ENCODE measurements at places on chromosomes 5 and 9. TPM values are rescaled to one million over a fixed set of nuclear protein-coding genes. Genes with fewer than 3 reads are reported as not detected.

DNA sequence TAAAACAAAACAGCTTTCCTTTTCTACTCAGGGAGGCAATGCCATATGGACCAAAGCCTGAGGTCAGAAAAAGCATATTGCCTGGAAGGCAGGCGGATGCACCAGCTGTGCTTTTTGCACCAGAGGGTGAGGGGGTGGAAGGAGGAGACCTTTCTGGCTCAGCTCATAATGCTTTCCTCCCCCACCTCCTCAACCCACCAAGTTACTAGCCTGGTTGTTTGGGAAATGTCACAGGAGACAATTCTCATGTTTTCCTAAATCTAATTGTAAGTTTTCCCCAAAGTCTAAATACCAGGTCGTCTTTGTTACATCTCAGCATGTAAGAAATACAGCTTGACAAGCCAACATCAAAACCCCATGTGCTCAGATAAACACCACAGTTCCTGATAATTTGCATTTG lies 72.6 kb upstream of the DMRTA1 start:
- no peak overlapping the region for H3K4me3 ChIP-seq
- DNase-seq, result no peak
- no peaks in the 10 kb centered on the region for H3K36me3 ChIP-seq
- H3K27me3 ChIP-seq, result no peaks in the 10 kb centered on the region
- H3K27ac ChIP-seq, result no peak overlapping the region

GRCh38 chr5:148559461-148559860 lies 94.9 kb downstream of the HTR4 start:
- H3K27ac ChIP-seq, result no peak overlapping the region
- no peaks in the 10 kb centered on the region for H3K4me1 ChIP-seq
- DNase-seq, result no peak
- no peaks in the 10 kb centered on the region for H3K27me3 ChIP-seq

- peak; percentile 11 for DNase-seq
- no peaks in the 10 kb centered on the region for H3K4me1 ChIP-seq
- H3K27me3 ChIP-seq, result no peaks in the 10 kb centered on the region
These were observed 445.7 kb upstream of the TRPC7 start for GRCh38 chr5:136811086-136811485.

DNA sequence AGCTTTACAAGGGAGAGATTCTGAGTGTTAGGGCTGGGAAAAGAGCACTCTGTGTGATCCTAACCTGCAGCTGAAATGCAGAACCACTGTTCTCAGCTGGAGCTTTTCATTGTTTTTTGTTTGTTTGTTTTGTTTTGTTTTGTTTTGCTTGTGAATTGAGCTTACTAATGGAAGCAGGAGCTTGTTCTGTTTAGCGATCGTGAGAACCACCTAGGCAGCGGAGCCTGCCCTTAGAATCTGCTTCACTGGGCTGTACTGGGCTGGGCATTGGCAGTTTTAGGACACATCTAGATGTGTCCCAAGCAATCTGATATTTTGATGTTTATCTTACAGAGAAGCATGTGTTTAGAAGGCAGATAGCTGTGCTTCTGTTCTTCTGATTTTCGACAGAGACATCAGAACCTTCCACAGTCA lies 14.3 kb downstream of the SYK start:
- no peaks in the 10 kb centered on the region for H3K36me3 ChIP-seq
- no peak overlapping the region for H3K4me3 ChIP-seq
- no peak for DNase-seq
- no peaks in the 10 kb centered on the region for H3K27me3 ChIP-seq

- H3K4me3 ChIP-seq, result no peak overlapping the region
- H3K4me1 ChIP-seq, result no peaks in the 10 kb centered on the region
- H3K27ac ChIP-seq, result no peak overlapping the region
- H3K27me3 ChIP-seq, result no peaks in the 10 kb centered on the region
- H3K36me3 ChIP-seq, result no peaks in the 10 kb centered on the region
These were observed 106.2 kb downstream of the IZUMO3 start for GRCh38 chr9:24439456-24439855.

GRCh38 chr9:128998462-128998861 lies 29.7 kb downstream of the SH3GLB2 start:
- H3K27me3 ChIP-seq, result no peaks in the 10 kb centered on the region
- H3K4me1 ChIP-seq, result no peaks in the 10 kb centered on the region
- peaks cover 70% of the 10 kb centered on the region for H3K36me3 ChIP-seq
- no peak for DNase-seq
- no peak overlapping the region for H3K4me3 ChIP-seq
- no peak overlapping the region for H3K27ac ChIP-seq

DNA sequence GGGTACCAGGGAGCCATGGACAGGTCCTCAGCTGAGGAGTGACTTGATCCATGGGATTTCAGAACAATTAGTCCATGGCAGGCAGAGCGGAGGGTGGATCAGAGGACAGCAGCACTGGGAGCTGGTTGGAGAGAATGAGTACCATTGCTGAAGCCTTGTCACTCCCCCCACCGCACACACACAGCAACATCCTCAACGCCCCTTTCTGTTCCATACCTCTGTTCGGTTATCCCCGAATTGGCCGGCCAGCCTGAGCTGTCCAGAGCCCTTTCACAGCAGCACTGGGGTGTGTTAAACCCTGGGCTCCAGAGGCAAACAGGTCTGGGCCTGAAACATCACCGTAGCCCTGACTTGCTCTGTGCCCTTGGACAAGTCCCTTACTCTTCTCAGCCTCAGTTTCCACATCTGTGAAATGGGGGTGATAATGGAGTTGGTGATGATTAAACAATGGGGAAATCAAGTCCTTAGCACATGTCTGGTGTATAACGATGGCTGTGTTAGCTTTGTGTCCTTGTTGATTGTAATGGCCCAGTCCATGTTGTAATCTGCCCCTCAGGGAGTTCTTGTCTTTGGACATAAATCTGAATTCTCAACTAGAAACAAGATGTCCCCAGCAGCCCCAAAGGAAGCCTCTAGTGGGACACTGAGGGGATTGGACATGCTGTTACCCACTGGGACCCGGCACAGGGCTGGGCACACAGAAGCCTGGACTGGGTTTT lies 16.9 kb downstream of the GSN start:
- peaks cover 22% of the 10 kb centered on the region for H3K4me1 ChIP-seq
- no peak overlapping the region for H3K4me3 ChIP-seq

DNA sequence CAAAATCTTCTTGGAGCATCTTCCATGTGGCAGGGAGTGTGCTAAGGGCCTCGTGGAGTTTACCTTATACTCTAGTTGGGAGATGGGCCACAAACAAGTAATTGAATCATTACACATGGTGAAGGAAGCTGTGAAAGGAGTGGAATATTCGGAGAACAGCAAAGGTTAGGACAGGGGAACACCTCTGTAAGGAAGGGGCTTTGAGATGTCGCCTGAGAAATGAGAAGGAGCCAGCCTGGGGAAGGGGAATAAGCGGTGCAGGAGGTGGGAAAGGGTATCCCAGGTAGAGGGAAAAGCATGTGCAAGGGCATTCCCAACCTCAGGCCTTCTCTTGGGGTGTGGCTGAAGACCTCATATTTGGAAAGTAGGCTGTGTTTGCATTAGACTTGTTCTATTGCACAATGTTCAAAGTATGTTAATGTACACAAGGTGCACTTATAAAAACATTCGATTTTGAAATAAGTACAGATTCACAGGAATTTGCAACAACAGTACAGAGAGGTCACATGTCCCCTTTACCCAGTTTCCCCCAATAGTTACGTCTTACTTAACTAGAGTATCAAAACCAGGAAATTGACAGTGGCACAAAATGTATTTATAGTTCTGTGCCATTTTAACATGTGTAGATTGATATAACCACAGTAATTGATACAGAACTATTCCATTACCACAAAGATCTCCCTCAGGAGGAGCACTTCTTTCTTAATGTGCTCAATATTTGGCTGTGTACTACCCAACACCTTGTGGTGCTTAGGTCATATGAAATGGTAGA lies 2.4 kb upstream of the STOM start:
- peaks cover 50% of the 10 kb centered on the region for H3K4me1 ChIP-seq
- H3K36me3 ChIP-seq, result no peaks in the 10 kb centered on the region
- peak overlapping the region; percentile 74 for H3K27ac ChIP-seq
- peak; percentile 63 for DNase-seq

DNA sequence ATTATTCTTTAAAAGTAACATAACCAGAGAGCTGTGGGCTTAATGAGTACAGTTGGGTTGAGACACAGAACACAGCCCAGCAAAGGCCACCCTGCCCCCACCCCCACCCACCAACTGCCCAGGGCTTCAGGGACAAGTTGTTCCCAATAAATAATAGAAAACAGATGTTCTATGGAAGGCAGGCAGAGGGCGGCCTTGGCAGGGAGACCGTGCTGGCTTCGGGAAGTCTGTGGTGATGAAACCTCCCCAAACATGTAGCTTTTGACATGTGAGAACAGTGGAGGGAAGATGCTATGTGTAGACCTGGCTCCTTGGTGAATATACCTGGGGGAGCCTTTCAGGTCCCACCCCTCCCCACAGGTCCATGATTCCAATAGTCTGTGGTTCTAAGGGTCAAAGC lies 10.0 kb downstream of the TRAF1 start:
- H3K4me3 ChIP-seq, result no peak overlapping the region
- no peaks in the 10 kb centered on the region for H3K36me3 ChIP-seq
- peaks cover 35% of the 10 kb centered on the region for H3K4me1 ChIP-seq
- DNase-seq, result peak; percentile 89

DNA sequence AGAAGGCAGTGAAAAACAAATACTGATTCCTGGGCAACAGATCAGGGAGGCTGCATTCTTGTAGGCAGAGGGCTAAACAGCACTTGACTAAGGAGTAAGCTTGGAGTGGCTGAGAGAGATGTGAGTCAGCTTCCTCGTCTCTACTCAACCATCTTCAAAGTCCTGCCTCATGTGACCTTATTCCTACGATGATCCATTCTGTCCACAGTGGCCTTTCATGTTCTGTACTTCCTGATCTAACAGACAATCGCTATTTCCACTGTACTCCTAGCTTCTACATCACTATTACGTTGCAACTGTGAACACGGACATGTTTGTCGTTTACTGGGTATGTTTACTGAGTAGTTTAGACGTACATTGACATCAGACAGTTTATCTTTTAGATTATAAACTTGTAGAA lies 365.4 kb downstream of the ARL15 start:
- no peak overlapping the region for H3K27ac ChIP-seq
- DNase-seq, result no peak
- no peaks in the 10 kb centered on the region for H3K27me3 ChIP-seq
- H3K4me1 ChIP-seq, result no peaks in the 10 kb centered on the region
- no peak overlapping the region for H3K4me3 ChIP-seq
- no peaks in the 10 kb centered on the region for H3K36me3 ChIP-seq

GRCh38 chr5:133642153-133642722 lies 29.9 kb upstream of the FSTL4 start:
- H3K27ac ChIP-seq, result no peak overlapping the region
- no peaks in the 10 kb centered on the region for H3K36me3 ChIP-seq
- no peak for DNase-seq
- no peaks in the 10 kb centered on the region for H3K4me1 ChIP-seq
- H3K27me3 ChIP-seq, result no peaks in the 10 kb centered on the region

DNA sequence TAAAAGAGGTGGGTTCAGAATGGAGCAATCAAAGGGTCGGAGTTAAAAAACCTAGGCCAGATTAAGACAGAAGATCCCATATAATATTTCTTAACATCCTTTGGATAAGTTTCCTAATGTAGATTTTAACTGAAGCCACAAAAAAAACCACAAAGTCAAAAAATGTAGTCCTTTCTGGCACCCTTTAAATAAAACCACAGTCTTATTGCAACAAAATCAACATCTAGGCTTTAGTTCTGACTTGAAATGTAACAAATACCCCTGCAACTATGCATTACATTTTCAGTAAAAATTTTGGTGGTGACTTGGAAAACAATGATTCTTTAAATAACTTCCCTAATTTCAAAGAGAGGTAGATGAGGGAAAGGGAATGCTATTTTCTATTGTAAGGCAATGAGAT lies 109.2 kb downstream of the PSAT1 start:
- DNase-seq, result no peak
- no peak overlapping the region for H3K27ac ChIP-seq
- no peaks in the 10 kb centered on the region for H3K27me3 ChIP-seq
- no peaks in the 10 kb centered on the region for H3K4me1 ChIP-seq

DNA sequence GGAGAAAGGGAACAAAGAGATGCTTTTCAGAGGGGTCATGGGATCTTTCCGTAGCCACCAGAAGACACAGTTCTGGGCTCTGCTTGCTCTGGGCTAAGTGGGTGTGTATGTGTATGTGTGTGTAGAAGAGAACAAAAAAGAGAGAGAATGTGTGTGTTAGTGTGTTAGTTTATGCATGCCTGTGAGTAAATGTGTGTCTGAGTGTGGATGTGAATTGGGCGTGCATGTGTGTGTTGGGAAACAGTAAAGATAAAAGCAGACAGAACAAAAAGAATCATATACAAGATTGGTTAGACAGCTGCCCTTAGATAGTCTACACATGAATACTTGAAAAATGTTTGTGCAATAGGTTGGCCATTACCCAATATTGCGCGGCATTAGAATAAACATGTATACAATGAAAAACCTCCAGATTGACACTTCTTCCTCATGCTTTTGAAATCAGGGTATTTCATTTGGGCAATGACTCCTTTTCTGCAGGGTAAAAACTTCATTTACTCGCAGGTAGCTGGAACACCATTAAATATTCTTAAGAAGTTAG lies 36.5 kb upstream of the HSPA9 start:
- peak; percentile 47 for DNase-seq
- H3K4me1 ChIP-seq, result peaks cover 14% of the 10 kb centered on the region
- H3K36me3 ChIP-seq, result no peaks in the 10 kb centered on the region
- H3K27ac ChIP-seq, result no peak overlapping the region
- no peak overlapping the region for H3K4me3 ChIP-seq

- H3K4me1 ChIP-seq, result no peaks in the 10 kb centered on the region
- H3K27ac ChIP-seq, result peak within 1 kb of the TSS; percentile 92
- peak; percentile 56 for DNase-seq
- peak within 1 kb of the TSS; percentile 72 for H3K4me3 ChIP-seq
- no peaks in the 10 kb centered on the region for H3K36me3 ChIP-seq
- no peaks in the 10 kb centered on the region for H3K27me3 ChIP-seq
These were observed at the start of gene SLC12A7 for GRCh38 chr5:1111727-1112289. Gene SLC12A7 (minus strand): TSS chr5:1112063. CDS start chr5:1111991, 72 bp downstream.

DNA sequence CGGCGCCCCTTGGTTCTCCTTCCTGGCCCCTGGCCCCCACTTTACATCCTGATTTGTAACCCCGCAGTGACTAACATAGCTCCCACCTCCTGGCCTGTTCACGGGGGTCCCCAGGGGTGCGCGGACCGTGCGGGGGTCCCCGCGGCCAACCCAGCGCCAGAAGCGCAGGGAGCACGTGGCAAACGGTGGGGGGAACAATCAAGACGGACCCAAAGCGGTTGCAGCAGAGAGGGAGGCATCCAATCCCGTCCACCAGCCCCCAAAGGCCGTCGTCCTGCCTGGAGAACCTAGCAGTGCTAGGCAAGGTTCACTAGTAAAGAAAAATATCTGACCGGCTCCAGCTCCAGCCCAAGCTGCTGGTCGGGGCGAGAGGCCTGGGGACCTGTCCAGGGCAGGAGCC lies 201.5 kb downstream of the AUH start:
- no peaks in the 10 kb centered on the region for H3K36me3 ChIP-seq
- H3K27me3 ChIP-seq, result no peaks in the 10 kb centered on the region
- no peak overlapping the region for H3K27ac ChIP-seq
- H3K4me1 ChIP-seq, result peaks cover 6% of the 10 kb centered on the region

GRCh38 chr5:101271416-101271815 lies 368.3 kb upstream of the ST8SIA4 start:
- H3K36me3 ChIP-seq, result no peaks in the 10 kb centered on the region
- no peaks in the 10 kb centered on the region for H3K27me3 ChIP-seq

TAF11L5 gene
- polyA plus RNA-seq, result not detected

FAM120A gene
- 44.9 TPM for polyA plus RNA-seq

UGT3A1 gene
- not detected for polyA plus RNA-seq

PCDHB3 gene
- polyA plus RNA-seq, result 0.33 TPM

PRDM9 gene
- not detected for polyA plus RNA-seq

GPR107 gene
- 23.3 TPM for polyA plus RNA-seq

ESM1 gene
- 48.0 TPM for polyA plus RNA-seq

ATP6V1G1 gene
- 150 TPM for polyA plus RNA-seq
